Nephron progenitor cell (in vitro differentiated cells): ENCODE measurements at places on chromosomes 1 and 21.
A peak's percentile ranks its signal among the peaks of the same experiment; 100 is the strongest.

- no peak overlapping the region for H3K27ac ChIP-seq
- no peak for DNase-seq
- H3K27me3 ChIP-seq: peaks cover 8% of the 10 kb centered on the region
- no peaks in the 10 kb centered on the region for H3K36me3 ChIP-seq
These were observed 138.5 kb downstream of the LRIG2 start for GRCh38 chr1:113211467-113211866.

DNA sequence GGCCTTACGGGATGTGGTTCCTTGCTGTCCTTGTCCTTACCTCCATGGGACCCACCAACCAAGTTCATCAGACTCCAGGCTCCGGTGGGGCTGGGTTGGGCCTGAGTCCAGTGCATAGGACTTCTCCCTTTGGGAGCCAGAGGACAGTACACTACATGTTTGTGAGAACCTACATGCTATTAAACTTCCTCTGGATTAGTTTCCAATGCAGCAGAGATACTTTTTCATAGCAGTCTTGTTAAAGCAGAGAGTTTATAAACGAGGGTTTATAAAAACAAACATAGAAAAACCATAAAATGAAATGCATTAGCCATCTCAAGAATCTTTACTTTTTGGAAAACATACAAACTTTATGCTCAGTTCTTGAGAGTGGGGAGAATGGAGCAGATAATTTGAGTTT is 33.4 kb downstream of the INKA2 start:
- no peaks in the 10 kb centered on the region for H3K4me1 ChIP-seq
- H3K4me3 ChIP-seq: no peak overlapping the region
- H3K36me3 ChIP-seq: peaks cover 19% of the 10 kb centered on the region
- no peak for DNase-seq
- H3K27me3 ChIP-seq: peaks cover 3% of the 10 kb centered on the region

DNA sequence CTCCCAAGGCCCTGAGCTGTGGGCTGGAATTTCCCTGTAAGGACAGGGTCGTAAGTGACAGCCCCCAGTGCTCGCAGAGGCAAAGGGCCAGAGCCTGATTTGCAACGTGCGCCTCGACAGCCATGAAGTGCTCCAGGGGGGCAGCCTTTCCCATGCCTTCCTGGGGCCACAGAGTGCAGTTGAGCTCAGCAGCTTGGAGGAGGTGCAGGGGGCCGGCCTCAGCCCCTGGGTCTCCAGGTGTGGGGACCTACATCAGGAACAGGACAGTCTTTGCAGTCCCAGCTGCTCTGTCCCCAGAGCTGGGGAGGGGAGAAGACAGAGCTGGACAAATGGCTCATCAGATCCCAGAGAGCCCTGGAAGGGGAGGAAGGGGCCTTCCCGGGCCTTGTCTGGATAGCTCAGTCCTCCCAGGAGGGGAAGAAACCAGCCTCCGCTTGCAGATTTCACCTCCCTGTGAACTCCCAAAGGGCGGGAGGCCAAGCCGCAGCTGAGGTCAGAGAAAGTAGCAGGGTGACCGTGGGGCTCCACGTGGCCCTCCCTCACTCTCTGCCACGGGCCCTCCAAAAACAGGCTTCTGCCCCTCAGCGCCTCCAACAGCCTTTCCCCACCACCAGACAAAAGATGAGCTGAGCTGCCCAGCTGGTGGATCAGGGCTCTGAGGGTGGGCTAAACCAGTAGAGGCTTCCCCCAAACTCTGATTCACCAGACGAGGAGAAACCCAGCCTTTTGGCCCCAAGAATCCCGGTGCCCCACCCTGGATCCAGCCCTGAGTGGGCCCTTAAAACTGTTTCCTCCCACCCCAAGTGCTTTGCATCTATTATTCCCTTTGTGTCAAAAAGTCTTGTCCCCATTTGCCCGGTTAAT is 76.5 kb downstream of the DHRS3 start:
- H3K4me3 ChIP-seq: peak overlapping the region; percentile 39
- H3K36me3 ChIP-seq: peaks cover 8% of the 10 kb centered on the region
- peaks cover 21% of the 10 kb centered on the region for H3K27me3 ChIP-seq
- peak; percentile 38 for DNase-seq
- H3K4me1 ChIP-seq: peaks cover 77% of the 10 kb centered on the region

DNA sequence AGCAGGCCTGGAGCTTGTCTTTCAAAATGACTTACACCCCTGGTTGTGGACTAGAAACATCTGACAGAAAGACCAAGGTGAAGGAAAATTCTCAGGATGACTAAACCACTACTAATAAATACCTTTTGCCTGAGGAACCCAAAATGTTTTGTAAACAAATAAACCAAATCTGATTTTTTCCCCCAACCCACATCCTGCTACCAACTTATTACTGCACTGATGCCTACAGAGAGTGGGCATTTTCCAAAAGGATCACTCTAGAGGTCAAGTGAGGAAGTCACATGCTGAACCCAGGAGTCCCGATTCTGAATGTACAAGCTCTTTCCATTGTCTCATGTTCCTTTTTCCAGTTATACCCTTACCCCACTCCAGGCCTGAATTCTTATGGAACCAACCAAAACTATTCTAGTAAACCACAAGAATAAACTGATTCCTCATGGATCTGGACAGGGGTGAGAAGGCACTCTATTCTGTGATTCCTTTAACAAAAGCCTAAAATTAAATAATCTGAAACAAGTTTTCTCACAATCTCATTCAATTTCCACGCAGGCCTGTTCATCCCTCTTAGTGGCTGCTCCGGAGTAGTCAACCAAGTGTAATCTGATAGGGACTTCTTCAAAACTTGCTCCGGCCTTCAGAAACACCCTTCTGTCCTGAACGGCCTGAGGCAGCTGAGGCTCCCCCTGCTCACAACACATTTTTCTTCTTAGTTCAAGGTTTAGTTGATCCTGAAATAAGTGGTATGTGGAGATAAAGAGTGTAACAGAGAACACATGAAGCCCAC is 1.4 kb downstream of the PI4KB start:
- H3K27ac ChIP-seq: peak overlapping the region; percentile 97
- peak; percentile 19 for DNase-seq
- H3K36me3 ChIP-seq: peaks cover 32% of the 10 kb centered on the region

DNA sequence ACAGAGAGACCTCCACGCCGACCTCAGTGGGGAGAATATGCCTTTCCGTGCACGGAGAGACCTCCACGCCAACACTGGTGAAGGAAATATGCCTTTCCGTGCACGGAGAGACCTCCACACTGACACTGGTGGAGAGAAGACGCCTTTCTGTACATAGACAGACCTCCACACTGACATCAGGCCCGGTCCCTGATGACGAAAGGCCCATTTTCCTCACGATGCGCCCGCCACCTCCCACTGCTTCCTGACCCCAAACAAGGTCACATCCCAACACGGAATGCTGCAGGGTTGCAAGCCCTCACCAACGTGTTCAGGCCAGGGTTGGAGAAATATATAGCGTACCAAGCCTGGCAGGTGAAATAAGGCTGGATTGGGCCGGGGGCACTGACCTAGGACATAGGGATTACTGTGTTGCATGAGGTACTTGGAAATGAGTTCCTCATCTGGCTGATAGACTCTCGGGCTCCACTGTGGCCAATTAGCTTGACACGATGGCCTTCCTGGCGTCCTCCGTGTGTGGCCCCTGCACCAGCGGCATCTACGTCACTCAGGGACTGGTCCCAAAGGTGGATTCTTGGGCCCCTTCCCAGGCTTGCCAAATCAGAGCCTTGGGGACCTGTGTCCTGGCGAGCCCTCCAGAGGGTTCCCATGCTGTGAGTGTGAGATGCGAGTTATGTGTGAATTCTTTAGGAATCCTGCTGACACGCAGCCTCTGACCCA is 16.5 kb upstream of the SUMO3 start:
- H3K27ac ChIP-seq: no peak overlapping the region
- peaks cover 16% of the 10 kb centered on the region for H3K27me3 ChIP-seq
- H3K4me1 ChIP-seq: peaks cover 17% of the 10 kb centered on the region
- H3K4me3 ChIP-seq: no peak overlapping the region
- H3K36me3 ChIP-seq: no peaks in the 10 kb centered on the region
- DNase-seq: no peak

DNA sequence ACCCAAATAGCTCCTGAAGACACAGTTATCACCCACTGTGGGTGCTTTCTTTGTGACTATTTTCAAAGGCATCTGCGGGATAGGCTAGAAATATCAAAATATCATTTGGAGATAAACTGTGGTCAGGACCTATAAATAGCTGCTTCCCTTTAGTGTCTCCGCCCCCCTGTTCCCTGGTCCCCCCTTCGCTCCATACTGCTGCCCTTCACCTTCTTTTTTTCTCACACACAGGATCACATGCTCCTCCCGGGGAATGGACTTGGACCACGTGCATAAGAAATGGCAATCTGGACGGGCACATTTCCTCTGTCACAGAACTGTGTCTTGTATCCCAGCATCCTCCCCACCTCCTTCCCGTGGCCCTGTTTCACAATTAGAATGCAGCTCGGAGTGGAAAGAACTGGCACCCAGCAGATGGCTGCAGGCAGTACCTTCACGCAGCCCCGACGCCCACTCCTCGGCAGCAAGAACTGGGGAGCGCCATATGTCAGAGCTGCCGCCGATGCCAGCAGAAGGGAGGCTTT is 68.8 kb upstream of the SSX2IP start:
- no peaks in the 10 kb centered on the region for H3K36me3 ChIP-seq
- DNase-seq: no peak
- H3K4me3 ChIP-seq: no peak overlapping the region
- no peak overlapping the region for H3K27ac ChIP-seq
- H3K27me3 ChIP-seq: peaks cover 4% of the 10 kb centered on the region
- peaks cover 30% of the 10 kb centered on the region for H3K4me1 ChIP-seq
